SK-N-MC (cell line): ENCODE measurements at places on chromosomes 4 and X.

DNA sequence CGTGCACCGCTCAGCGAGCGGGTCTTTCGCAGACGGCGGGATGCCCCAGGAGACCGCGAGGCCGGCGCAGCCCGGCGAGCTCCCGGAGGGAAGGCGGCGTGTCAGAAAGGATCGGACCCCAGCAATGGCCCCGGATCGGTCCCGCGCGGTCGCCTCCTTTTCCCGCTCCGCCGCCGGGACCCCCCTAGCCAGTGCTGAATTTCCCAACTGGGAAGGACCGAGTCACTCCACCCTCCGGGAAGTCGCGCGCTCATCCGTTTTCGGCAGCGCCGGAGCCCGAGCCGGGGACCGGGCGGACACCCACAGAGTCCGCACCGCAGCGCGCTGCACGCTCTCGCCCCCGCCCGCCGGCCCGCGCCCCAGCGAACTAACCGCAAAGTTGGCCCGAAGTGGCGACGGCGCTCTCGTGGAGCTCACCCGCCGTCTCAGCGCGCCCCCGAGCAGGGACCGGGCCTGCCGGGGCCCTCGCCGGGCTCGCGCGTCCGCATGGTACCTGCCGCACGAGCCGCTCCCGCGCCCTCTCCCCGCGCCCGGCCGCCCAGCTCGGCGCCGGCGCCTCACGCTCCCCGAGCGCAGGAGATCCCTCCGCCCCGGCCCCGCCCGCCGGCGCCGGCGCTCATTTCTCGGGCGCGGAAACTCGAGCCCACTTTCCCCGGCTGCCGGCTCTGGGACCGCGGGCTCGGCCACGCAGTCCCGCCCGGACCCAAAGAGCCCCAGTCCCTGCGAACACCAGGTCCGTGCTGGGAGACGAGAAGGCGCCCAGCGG is at the start of gene FAT1:
Gene FAT1, minus strand, starts transcription at position 565 of the 766 bp plus-strand sequence. CDS start 14,029 bp downstream, outside the sequence.
- DNase-seq, result no peak

DNA sequence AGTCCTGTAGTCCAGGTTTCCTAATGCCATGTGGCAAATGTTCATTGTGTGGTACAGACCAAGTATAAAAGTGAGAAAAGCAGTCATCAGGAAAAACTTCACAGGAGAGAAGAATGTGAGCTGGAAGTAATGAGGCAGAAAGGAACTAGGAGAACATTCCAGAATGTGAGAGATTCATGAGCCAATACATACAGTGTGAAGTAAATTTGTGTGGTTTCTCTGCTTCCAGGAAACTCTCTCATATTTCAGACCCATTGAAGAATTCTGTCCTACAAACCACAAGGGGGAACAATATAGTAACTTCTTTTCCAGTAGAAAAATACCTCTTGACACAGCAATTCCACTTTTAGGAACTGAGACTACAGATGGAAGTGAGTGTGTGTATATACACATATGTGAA is 136.5 kb downstream of the RNF150 start:
- no peak for DNase-seq

GRCh38 chr4:186724058-186724863 is 605 bp upstream of the FAT1 start:
- DNase-seq, result no peak

DNA sequence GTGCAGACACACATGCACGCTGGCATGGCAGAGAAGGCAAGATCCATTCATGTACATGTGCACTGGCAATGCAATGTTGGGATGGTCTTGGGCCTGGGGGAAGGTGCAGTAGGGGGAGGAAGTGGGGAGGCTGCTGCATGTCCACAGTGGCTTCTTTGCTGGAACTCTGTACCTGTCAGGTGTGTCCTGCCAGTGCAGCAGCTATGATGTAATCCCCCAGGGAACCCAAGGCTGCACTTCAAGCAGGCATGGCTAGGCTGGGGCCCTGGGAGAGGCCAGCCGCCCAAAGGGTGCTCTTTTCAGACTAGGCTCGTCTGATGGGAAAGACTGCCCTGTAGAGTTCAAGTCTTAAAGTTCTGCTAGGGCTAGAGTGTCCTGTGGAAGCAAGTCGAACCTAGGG is 1304.0 kb downstream of the FAM133A start:
- DNase-seq, result no peak

DNA sequence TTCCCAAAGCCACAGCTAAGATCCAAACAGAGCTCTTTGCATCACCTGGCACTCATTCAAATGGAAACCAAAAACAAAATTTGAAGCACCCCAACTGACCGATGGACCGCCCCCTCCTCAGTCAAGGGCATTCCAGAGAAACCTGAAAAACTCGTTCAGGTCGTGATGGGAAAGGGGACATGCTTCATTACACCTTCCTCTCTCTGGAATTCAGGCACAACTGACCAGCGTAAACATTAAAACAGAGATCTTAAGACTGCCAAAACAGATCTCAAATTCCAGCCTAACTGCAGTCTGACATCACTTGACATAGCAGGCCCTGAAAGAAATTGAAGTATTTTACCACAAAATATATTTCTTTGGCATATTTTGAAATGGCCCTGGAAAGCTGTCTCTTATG is 28.5 kb downstream of the PTTG2 start:
- DNase-seq, result no peak

DNA sequence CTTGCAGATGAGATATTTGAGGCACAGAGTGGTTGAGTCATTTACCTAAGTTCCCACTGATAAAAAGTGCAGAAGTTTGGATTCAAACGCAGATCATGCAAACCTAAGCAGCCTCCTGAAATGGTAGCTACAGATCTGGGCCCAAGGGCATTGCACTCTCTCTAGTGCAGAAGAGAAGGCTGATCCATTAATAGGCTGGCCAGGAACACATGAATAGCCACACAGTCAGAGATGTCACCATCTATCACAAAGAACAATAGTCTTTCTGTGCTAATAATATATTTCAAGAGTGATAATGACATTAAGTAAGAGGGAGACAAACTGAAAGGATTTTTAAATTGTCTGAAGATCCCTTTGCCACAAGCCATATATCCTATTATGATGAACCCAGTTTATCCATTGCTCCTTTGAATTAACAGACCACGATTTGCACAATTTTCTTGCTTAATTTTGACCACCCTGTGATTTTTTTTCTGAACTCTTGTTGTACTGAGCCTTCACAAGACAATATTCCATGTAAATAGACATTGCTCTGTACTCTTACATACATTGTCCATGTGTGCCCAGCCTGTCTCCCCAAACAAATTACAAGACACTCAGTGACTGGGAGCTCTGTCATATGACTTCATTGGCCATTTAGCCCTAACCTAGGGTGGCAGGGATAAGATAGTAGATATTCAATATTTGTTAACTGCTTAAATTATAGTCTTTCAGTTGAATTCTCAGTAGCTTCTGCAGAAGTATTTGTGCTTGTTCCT is 112.4 kb upstream of the RBPJ start:
- DNase-seq, result no peak

DNA sequence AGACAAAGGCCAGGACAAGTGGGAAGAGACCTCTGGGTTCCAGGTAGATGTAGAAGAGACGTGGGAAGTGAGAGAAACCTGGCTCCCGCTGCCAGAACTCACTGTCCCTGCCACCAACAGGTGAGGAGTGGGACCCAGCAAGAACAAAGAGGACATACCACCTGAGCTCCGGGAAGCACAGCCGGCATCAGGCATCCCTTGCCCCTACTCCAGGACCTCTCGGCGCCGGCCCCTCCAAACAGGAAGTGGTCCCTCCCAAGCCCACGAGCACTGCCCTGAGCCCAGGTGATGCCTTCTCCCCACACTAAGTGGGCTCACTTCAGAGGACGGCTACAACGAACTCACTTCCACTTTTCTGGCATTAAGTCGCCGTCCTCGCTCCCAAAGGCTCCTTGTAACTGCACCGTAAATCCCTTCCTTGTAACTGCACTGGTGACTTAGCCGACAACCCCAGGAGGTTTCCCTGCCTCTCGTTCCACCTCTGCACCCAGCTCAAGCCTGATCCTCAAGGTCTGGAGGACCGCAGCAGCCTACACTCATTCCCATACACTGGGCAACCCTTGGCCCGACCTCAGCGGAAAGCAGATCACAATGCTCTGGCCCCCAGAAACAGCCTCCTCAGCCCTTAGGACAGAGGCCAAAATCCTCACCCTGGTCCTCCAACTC is 8.8 kb downstream of the FAM53A start:
- no peak for DNase-seq

DNA sequence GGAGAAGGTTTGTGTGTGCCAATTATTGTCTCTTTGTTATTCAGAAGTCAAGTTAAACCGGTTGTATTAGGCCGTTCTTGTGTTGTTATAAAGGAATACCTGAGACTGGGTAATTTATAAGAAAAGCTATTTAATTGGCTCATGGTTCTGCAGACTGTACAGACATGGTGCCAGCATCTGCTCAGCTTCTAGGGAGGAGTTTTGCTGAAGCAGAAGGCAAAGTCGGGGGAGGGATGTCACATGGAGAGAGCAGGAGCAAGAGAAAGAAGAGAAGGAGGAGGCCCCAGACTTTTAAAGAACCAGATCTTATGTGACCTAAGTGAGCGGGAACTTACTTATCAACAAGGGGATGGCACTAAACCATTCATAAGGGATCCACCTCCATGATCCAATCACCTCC is 349.3 kb upstream of the PCDH18 start:
- DNase-seq, result no peak

DNA sequence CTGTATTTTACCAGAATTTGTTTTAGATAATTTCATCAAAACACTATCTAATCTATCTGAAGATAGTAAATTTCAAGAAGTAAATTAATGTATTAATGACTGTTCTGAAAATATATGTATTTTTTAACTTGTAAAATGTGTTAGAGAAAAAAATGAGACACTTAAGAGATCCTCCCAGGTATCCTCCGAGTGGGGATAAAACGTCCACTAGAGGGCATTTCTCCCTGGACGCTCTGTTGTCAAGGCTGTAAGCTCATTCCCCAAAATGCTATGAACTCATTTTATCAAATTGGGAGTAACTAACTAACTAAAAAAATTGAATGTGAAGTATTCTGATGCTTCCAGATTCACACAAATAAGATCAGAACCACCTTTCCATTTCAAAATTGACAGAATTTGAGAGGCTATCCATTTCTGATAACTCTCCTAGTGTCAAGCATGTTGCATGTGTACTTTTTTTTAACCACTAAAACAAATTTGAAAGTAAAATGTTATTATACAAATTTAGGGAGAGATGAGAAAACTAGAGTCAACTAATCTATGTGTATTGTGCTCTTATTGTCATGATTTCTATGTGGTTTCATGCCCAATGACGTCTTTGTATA is 337.3 kb upstream of the HS3ST1 start:
- no peak for DNase-seq

DNA sequence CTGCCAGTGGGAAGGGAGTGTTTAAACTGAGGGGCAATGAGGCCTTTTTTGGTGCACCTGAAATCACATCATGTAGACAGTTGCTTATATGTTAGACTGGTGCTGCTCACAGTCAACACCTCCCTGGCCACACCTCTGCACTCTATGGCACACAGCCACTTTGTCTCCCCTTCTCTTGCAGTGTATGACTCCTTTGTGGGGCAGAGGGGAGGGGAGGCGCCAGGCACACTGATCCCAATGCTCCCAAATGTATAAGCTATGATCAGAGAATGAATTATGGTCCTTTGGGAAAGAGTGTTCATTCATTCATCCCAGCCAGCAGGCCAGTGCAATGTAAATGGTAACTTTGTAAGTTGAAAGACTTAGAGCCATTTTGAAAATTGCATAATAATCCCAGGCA is 4.6 kb upstream of the GPC3 start:
- DNase-seq, result no peak

- no peak for DNase-seq
Observed at GRCh38 chr4:113882668-113883067, 96.8 kb downstream of the ARSJ start.

GRCh38 chr4:179927473-179927872 is 2315.7 kb upstream of the TENM3 start:
- no peak for DNase-seq
